Esophagus muscularis mucosa (tissue), 4 donors: ENCODE measurements at places on chromosomes 2 and 18. TPM values are rescaled to one million over a fixed set of nuclear protein-coding genes. Genes with fewer than 3 reads are reported as not detected.

GRCh38 chr2:239444626-239445577 is 44.1 kb upstream of the HDAC4 start:
- DNase-seq: peak; percentile 82
- no peak overlapping the region for H3K4me3 ChIP-seq
- H3K36me3 ChIP-seq: no peaks in the 10 kb centered on the region
- H3K27me3 ChIP-seq: no peaks in the 10 kb centered on the region
- no peak overlapping the region for H3K27ac ChIP-seq

The RPL37A gene
- total RNA-seq: 1,664 TPM

GRCh38 chr2:101082998-101083397 is 68.2 kb downstream of the TBC1D8 start:
- no peak for DNase-seq
- H3K4me3 ChIP-seq: no peak overlapping the region
- no peaks in the 10 kb centered on the region for H3K27me3 ChIP-seq
- H3K36me3 ChIP-seq: no peaks in the 10 kb centered on the region

The DOK6 gene
- total RNA-seq: 0.83 TPM

- no peak for DNase-seq
- H3K27ac ChIP-seq: no peak overlapping the region
- H3K36me3 ChIP-seq: peaks cover 19% of the 10 kb centered on the region
- H3K4me3 ChIP-seq: no peak overlapping the region
Observed at GRCh38 chr2:169961911-169962310, 134.7 kb downstream of the UBR3 start.

The DSG4 gene
- not detected for total RNA-seq

The ECEL1 gene
- 1.6 TPM for total RNA-seq

- H3K27me3 ChIP-seq: no peaks in the 10 kb centered on the region
- H3K27ac ChIP-seq: no peak overlapping the region
- no peaks in the 10 kb centered on the region for H3K36me3 ChIP-seq
Observed at GRCh38 chr2:23157812-23158211, 227.2 kb upstream of the KLHL29 start.

The CFAP53 gene
- total RNA-seq: 0.40 TPM

GRCh38 chr2:28619213-28620196 is 123.6 kb downstream of the PLB1 start:
- no peaks in the 10 kb centered on the region for H3K36me3 ChIP-seq
- no peak for DNase-seq
- peak overlapping the region; percentile 98 for H3K27ac ChIP-seq

- DNase-seq: no peak
- H3K27ac ChIP-seq: no peak overlapping the region
- H3K4me3 ChIP-seq: no peak overlapping the region
- H3K36me3 ChIP-seq: no peaks in the 10 kb centered on the region
- H3K27me3 ChIP-seq: no peaks in the 10 kb centered on the region
- no peaks in the 10 kb centered on the region for H3K4me1 ChIP-seq
Observed at GRCh38 chr2:233428438-233428837, 74.1 kb downstream of the DGKD start.

The PLGLB1 gene
- total RNA-seq: 4.6 TPM

GRCh38 chr2:46540496-46541331 is 61.3 kb downstream of the TMEM247 start:
- H3K4me3 ChIP-seq: no peak overlapping the region
- no peaks in the 10 kb centered on the region for H3K27me3 ChIP-seq
- no peaks in the 10 kb centered on the region for H3K36me3 ChIP-seq

- H3K4me1 ChIP-seq: peaks cover 50% of the 10 kb centered on the region
- no peaks in the 10 kb centered on the region for H3K36me3 ChIP-seq
- DNase-seq: no peak
- no peak overlapping the region for H3K4me3 ChIP-seq
- no peaks in the 10 kb centered on the region for H3K27me3 ChIP-seq
Observed at GRCh38 chr18:13562494-13563029, 163.8 kb downstream of the FAM210A start.

DNA sequence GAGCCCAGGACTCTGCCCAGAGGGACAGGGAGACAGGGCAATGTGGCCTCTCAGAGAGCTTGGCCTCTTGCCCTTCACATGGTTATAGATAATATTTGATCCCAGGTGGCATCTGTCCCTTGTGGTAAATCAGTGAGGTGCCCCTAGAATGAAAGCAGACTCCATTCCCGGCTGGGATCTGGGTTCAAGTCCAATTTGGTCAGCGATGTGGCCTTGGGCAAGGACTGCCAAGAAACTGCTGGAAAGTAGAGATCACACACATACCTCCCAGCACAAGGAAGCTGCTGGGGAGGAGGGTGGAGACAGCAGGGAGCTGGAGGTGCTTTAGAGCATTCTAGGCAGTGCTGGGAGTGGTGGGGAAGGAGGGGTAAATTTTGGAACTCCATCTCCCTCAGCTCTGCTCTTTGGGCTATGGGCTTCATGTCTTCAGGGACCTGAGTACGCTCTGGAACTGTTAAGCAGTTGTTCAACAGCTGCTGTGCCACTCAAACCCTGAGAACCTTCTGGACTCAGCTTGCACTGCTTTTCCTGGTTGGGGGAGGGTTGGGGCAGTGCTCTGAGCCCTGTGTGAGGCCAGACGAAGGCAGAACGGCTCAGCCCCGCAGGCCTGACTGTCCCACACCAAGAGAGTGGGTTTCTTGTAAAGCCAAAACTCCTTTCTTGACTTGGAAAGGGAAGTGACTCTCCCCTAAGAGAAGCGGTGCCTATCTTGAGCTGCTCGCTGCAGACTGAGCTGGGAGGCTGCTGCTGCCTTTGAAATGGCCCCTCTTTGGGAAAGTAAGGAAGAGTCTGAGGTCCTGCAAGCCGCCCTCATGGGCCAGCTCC is 23.0 kb downstream of the INPP5D start:
- H3K4me1 ChIP-seq: peaks cover 57% of the 10 kb centered on the region
- H3K4me3 ChIP-seq: no peak overlapping the region
- no peaks in the 10 kb centered on the region for H3K36me3 ChIP-seq

The TRMT61B gene
- 10.6 TPM for total RNA-seq

GRCh38 chr2:187644486-187644885 is 90.3 kb upstream of the TFPI start:
- DNase-seq: no peak
- H3K27me3 ChIP-seq: no peaks in the 10 kb centered on the region
- H3K4me3 ChIP-seq: no peak overlapping the region
- H3K4me1 ChIP-seq: no peaks in the 10 kb centered on the region
- no peaks in the 10 kb centered on the region for H3K36me3 ChIP-seq

The CRYBA2 gene
- not detected for total RNA-seq

DNA sequence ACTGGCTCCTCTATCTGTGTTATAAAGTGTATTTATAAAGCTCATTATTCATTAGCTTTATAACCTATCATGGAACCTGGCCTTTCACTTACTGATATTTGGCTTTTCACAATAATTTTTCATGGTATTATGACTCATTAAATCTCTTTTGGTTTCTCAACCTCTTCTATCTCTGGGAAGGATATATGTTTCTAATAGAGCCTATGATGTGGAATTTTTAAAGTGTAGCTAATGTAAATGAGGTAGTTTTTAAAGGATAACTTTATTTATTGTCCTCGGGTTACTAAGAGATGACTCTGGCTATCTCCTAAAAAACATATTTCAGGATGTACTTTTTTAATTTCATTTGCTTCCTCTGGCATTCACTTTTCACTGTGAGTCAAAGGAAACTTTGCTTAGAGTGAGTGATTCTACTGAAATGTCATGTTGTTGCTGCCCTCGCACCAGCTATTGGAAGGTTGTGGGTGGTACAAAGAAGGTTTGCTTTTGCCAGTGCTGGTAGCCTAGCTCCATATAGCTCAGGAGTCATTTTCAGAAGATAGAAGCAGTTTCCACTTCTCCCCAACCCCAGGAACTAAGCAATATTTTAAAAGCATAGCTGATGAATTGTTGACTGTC is 85.2 kb upstream of the RPE start:
- H3K4me3 ChIP-seq: no peak overlapping the region
- H3K4me1 ChIP-seq: no peaks in the 10 kb centered on the region
- no peaks in the 10 kb centered on the region for H3K27me3 ChIP-seq
- H3K27ac ChIP-seq: no peak overlapping the region
- no peak for DNase-seq

GRCh38 chr2:211103989-211104388 is 547.6 kb downstream of the CPS1 start:
- no peak overlapping the region for H3K4me3 ChIP-seq
- no peaks in the 10 kb centered on the region for H3K27me3 ChIP-seq
- no peak overlapping the region for H3K27ac ChIP-seq
- DNase-seq: no peak

The TUBB8B gene
- total RNA-seq: not detected

The C2orf92 gene
- total RNA-seq: 2.1 TPM

- H3K4me3 ChIP-seq: no peak overlapping the region
- H3K36me3 ChIP-seq: no peaks in the 10 kb centered on the region
- DNase-seq: no peak
- H3K4me1 ChIP-seq: no peaks in the 10 kb centered on the region
- H3K27me3 ChIP-seq: no peaks in the 10 kb centered on the region
Observed at GRCh38 chr2:122414902-122415301, 659.5 kb downstream of the TSN start.

GRCh38 chr18:9835113-9835755 is 50.5 kb upstream of the TXNDC2 start:
- H3K36me3 ChIP-seq: no peaks in the 10 kb centered on the region
- peak overlapping the region; percentile 67 for H3K27ac ChIP-seq
- peaks cover 75% of the 10 kb centered on the region for H3K4me1 ChIP-seq
- DNase-seq: no peak

DNA sequence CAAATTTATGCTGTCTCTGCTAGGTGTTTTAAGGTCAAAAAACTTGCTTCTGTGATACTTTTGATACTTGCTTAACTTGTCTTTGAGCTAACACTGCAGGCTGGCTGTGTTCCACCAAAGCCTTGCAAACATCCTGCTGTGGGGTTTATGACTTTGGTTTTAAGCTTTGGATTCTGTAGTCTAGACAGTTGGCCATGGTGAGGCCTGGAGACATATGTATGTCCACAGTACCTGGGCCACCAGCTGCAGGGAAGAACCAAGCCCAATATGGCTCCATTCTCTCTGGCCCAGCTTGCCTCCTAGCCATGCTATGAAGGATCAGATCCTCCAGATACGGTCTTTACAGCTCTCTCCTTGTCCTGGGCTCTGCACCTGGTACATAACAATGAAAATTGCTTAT is 113.9 kb downstream of the INO80D start:
- no peak for DNase-seq
- H3K27ac ChIP-seq: no peak overlapping the region
- H3K27me3 ChIP-seq: no peaks in the 10 kb centered on the region
- H3K4me1 ChIP-seq: no peaks in the 10 kb centered on the region
- no peak overlapping the region for H3K4me3 ChIP-seq
